Mesenteric fat pad (tissue), 1 donor: ENCODE measurements at places on chromosomes 16 and 17. TPM values are rescaled to one million over a fixed set of nuclear protein-coding genes. Genes with fewer than 3 reads are reported as not detected.

TNK1 gene
- 0.71 TPM for total RNA-seq

TUBB3 gene
- total RNA-seq: 4.2 TPM

WNT9B gene
- total RNA-seq: 0.74 TPM

HOXB4 gene
- total RNA-seq: 5.7 TPM

KRTAP2-2 gene
- not detected for total RNA-seq
